ENCODE measurements at places on chromosomes 3 and 15.

DNA sequence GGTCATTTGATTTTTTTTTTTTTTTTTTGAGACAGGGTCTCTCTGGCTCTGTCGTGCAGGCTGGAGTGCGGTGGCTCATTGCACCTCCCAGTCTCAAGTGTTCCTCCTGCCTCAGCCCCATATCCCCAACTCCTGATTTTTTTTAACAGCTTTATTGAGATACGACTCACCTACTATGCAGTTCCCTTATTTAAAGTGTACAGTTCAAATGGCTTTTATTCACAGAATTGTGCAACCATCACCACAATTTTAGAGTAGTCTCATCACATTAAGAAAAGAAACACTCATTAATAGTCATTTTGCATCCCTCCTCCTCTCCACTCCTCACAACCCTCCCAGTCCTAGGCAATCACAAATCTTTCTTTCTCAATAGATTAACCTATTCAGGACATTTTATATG is 1.9 kb upstream of the TRA2B start:
- no peak for DNase-seq

GRCh38 chr15:37081983-37082382 is 18.4 kb downstream of the MEIS2 start:
- no peak for DNase-seq

GRCh38 chr15:83118968-83119367 is 11.5 kb downstream of the TM6SF1 start:
- DNase-seq = no peak

DNA sequence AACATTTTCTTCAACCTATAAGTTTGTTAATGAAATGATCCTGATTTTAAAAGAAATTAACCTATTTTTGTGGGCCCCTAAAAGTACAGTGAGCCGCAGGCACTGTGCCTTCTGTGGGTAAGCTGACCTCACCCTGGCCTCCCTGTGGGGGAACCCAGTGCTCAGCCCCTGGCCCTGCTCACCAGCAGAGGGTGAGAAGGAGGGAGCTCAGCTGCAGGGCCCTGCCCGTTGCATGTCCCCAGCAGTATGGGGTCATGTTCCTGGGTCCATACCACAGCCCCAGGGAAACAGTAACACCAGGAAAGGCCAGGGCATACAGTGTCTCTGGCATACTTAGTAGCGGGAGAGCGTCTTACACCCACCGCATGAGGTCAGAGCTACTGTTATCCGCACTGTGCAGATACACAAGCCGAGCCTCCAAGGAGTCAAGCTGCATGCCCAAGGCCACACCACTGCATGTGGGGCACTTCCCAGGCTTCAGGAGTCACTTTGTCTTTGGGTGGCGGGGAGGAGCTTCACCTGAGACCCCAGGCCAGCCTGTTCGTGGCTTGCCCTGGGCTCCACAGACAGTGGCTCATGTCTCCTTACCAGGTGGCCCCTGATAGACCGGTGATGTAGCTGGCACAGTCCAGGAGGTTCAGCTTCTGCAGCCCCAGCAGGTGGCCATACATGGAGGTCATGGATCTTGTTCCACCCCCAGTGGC is 22.6 kb upstream of the EHD4 start:
- no peak for DNase-seq

DNA sequence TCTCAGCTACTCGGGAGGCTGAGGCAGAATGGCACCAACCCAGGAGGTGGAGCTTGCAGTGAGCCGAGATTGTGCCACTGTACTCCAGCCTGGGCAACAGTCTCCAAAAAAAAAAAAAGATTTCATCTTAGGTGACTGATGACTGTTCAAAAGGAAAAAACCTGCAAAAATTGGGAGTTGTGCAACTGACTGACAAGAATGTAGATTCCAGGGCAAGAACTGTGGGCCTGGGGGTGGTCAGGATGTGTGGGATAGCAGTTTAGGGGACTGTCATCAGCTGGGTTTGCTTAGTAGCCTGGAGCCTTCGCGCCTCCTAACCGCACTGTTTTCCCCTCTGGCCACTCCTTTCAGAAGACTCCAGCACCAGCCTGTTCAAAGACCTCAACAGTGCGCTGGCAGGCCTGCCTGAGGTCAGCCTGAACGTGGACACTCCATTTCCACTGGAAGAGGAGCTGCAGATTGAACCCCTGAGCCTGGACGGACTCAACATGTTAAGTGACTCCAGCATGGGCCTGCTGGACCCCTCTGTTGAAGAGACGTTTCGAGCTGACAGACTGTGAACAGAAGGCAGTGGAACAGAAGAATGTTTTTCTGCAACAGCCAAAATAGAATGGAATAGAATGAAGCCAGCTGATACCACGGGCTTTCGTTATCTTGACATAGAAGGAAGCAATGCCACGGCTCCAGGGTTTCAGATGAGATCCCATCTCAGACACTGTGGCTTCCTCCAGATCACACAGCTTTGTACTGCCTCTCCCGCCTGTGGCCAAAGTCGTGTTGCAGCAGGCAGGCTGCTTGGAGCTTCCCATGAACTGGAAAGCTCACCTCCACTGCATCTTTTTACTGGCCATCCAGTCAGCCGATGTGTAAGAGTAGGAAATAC is 75.3 kb upstream of the BLM start:
- DNase-seq = no peak

DNA sequence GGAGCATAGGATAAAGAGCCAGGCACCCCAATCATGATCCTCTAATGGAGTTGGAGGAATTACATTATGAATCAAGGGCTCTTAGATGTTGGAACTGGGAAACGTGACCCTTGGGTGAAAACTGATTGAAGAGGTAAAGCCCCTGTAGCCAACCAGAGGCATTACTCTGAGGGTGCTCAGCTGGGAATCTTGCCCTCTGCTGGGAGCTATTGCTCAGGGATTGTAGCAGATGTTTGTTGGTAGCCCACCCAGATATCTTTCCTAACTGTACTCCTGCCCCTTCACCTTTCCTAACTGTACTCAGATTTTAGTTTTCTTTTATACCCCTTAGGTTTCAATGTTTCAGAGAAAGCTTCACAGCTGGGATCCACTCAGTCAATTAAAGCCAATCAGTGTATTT is 74.2 kb downstream of the RARB start:
- no peak for DNase-seq

GRCh38 chr15:77291107-77291506 is 128.8 kb downstream of the PEAK1 start:
- no peak for DNase-seq

DNA sequence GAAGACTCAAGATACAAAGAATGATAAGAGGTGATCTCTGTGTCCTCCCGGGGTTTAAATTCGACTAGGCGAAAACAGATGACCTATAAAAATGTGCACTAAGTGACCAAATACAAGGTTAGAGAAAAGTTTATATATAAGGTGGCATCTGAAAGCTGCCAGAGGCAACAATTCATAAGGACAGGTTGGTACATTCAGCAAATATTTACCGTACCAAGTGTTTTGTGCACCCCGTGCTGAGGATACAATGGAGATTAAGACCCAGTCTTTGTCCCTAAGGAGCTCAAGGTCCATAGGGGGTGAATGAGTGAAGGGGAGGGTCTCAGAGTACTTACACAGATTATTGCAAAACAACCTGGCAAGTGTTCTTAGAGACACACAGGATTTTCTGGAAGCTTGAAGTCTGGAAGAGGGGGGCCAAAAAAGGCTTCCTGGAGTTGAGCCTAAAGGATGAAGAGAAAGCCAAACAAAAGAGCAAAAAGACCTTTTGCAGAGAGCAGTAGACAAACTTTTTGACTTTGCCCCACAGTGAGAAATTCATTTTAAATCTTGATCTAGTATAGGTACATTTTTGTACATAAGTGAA is 71.4 kb upstream of the LRIG1 start:
- DNase-seq = no peak

DNA sequence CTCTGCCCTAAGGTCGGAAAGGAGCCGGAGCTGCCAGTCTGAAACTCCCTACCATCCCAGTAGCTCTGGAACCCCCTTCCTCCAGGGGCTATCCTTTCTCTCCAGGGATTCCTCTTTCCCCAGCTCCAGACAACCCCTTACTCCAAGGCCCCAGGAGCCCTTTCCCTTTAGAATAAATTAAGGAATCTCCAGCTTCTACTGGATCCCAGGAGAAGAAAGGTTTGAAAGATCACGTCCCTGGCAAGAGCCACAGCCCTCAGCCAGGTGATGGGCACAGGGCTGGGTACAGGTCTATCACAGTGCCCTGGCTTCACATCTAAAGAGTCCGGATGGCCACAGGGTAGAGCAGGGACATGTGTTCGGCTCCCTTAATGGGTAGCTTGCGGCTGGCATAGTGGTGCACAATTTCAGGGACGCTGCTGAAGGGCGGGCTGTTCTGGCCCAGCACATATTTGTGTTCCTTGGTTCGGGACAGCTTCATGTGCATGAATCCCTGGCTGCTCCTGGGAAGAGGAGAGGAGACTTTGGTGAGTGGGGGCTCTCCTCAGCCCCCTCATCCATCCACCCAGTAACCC is 20.0 kb downstream of the SHF start:
- no peak for DNase-seq

DNA sequence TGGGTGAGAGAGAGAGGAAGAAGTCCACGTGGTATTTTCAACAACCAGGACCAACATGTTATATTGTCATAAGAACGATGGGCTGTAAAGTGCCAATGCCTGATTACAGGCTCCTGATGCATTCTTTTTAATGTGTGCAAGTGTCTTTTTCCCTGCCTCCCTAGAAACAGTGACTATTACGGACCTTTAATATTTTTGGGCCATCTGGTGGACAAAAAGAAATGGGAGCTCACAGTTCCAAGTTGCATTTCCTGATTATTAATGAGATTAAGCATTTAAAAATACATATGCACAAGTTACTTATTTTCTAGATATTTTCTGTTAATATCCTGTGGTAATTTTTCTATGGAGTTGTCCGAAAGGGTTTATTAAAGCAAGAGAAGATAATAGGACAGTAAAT is 530.2 kb downstream of the NR2F2 start:
- no peak for DNase-seq

GRCh38 chr3:73600293-73600938 is 24.3 kb downstream of the PDZRN3 start:
- DNase-seq = no peak

Measured in RWPE1 (cell line).